ENCODE measurements at places on chromosomes 4 and X. TPM values are rescaled to one million over a fixed set of nuclear protein-coding genes. Genes with fewer than 3 reads are reported as not detected.

The DACH2 gene
- not detected for total RNA-seq

- no peak for DNase-seq
These were observed 1001.3 kb downstream of the CCSER1 start for GRCh38 chr4:91128519-91128918.

DNA sequence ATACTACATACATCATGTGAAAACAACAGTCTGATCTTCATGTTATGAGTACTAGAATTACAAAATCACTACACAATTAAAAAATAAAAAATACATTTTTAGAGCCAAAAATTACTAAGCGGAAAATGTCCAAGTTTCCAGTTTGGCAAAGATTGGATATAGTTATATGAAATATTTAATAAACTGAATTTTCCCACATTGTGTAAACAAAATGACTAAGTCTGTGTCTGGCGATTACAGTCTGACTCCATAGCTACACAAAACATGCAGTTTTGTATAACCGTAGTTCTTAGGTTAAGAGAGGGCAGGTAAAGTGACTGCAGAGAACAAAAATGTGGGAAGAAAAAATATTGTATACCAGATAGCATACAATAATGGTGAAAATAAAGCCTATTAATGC, 59.2 kb upstream of the TMEM47 start:
- DNase-seq, result no peak

- no peak for DNase-seq
These were observed 35.0 kb upstream of the MYOZ2 start for GRCh38 chr4:119100655-119101054.

The PABPC4L gene
- total RNA-seq, result 0.42 TPM

The BST1 gene
- total RNA-seq, result 5.9 TPM

DNA sequence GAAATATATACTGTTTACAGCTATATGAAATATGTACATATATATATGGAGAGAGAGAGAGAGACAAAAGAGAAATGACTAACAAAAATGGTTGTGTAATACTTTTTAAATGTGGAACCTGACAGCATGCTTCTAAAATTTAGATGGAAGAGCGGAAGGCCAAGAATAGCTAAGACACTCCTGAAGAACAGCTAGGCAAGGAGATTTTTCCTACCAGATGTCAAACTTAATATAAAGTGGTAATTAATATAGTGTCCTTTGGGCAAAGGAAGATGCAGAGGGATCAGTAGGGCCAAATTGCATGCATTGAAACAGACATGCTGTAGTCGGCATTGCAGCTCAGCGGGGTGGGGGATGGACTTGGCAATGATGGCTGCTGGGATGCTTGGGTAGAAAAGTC, 45.2 kb downstream of the ADD1 start:
- DNase-seq, result no peak

- DNase-seq, result no peak
These were observed 282.5 kb downstream of the KLHL13 start for GRCh38 chrX:117834076-117834475.

The MRFAP1 gene
- total RNA-seq, result 169 TPM

The HEPH gene
- total RNA-seq, result 1.5 TPM
